ENCODE measurements at places on chromosomes 11 and 22.

- DNase-seq: no peak
Measured at GRCh38 chr11:26572770-26573402, 823 bp upstream of the MUC15 start.

GRCh38 chr22:19565382-19566278 lies 41.4 kb upstream of the CLDN5 start:
- no peak for DNase-seq

DNA sequence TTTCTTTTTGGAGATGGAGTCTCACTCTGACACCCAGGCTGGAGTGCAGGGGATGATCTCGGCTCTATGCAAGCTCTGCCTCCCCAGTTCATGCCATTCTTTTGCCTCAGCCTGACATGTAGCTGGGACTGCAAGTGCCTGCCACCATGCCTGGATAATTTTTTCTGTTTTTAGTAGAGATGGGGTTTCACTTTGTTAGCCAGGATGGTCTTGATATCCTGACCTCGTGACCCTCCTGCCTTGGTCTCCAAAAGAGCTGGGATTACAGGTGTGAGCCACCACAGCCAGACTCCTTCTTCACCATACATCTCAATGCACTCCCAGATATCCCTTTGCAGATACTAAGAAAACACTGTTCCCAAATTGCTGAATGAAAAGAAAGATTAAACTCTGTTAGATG lies 224.3 kb downstream of the OR4A5 start:
- no peak for DNase-seq

DNA sequence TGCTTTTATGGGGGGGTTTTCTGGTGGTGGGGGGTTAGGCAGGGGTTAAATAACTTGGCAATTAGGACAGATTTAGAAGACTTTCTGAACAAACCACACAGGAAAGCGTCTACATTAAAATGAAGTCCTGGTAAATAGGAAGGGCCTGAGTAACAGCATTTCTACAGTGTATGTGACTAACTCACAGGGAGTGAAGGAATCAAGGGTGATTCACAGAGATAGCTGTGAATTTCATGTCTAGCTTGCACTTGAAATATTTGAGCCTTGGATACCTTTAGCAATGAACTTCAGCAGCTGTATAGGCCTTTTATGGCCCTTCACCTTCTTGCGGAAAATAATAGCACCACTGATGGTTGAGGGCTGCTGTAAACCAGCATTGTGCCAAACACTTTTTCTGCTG lies 26.1 kb upstream of the LDHA start:
- DNase-seq: no peak

GRCh38 chr11:45917286-45917622 lies 423 bp downstream of the PEX16 start:
- DNase-seq: no peak

GRCh38 chr11:78832226-78832947 lies 257.7 kb upstream of the NARS2 start:
- DNase-seq: no peak

GRCh38 chr11:121841487-121842191 lies 274.4 kb downstream of the BLID start:
- no peak for DNase-seq

- DNase-seq: no peak
Measured at GRCh38 chr11:126686938-126687337, 313.6 kb downstream of the KIRREL3 start.

DNA sequence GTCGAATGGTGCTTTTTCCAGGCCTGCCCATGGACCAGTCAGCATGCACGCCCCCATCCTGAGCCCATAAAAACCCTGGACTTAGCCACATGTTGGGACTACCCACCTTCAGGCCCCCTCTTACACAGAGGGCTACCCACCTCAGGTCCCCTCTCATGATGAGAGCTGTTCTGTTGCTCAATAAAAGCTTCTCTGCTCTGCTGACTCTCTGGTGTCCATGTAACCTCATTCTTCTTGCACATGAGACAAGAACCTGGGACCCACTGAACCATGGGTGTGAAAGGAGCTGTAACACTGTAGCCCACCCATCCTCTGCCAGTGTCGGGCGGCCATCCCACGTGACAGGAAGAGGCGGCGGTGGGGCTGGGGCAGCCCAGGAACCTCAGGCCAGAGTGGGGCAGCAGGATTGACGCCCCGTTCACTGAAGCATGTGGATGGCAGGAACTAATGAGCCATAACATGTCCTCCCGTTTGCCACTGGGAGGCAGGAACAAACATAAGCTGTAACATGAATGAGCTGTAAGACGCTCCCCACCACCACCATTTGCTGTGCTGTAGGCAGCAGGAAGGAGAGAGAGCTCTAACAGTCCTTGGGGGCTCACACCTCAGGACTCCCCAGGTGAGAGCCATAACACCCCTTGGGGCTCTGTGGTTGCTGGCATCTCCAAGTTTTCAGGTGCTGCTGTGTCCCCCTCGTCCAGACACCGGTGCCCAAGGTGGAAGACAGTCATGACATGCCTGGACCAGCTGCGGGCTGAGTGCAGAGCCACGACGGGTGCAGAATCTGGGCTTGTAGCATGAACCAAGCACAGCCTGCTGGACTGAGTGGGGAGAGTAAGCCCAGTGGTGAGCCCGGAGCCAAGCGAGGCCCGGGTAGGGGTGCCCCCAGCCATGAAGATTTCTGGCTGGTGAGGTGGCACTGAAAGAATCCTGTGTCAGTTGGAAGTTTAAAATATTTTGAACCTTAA lies 69.4 kb downstream of the MCHR1 start:
- no peak for DNase-seq

DNA sequence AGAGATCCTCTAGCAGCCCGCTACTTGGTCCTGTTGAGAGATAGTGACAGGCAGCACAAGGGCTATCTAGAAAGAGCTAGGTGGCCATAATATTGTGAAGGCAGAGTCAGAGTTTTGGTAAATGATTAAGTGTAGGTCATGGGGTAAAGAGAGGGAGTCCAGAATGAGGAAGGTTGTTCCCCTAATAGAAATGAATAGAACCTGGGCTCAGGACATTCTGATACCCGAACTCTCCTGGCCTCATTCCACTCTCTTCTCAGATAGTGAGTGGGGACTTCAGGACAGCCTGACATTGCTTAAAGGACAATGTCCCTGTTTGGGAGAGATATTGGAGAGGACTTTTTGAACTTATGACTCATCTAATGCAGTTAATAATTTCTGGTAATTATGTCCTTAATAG lies 20.6 kb downstream of the SLC5A1 start:
- no peak for DNase-seq

DNA sequence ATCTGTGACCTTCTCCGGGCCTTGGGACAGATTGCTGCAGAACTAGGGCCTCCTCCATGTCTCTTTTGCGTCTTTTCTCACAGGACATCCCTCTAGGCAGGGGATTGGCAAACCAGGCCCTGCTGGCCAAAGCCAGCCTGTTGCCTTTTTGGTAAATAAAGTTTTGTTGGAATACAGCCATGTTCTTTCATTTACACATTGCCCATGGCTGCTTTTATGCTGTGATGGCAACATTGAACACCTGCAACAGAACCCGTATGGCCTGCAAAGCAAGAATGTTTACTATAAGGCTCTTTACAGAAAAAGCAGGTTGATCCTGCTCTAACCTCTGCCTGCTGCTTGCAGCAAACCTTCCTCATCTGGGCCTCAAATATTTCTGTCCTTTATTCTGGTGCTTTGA lies 56.8 kb upstream of the B3GAT1 start:
- DNase-seq: no peak

- DNase-seq: no peak
Measured at GRCh38 chr11:20308601-20309000, 54.9 kb upstream of the HTATIP2 start.

GRCh38 chr11:132068556-132068955 lies 698.1 kb downstream of the NTM start:
- no peak for DNase-seq

DNA sequence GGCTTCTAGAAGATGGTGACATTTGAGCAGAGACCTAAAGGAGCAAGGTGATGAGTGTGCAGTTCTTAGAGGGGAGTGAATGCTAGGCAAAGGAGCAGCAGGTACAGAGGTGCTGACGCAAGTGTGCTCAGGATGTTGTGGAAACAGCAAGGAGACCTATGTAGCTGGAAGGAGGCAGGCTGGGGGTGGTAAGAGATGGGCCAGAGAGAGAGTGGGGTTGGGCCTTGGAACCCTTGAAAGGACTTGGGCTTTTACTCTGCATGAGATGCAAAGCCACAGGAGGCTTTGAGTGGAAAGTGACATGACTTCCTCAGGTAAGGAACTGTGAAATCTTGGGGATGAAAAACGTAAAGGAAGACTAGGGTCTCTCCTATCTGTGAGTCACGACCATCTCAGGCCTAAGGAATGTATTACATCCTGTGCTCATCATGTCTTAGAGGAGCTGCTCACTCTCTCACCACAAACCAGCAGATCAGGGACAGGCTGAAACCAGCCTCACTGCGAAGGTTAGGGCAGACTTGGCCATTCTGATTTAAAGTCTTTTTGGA lies 65.4 kb downstream of the MICAL2 start:
- DNase-seq: no peak

DNA sequence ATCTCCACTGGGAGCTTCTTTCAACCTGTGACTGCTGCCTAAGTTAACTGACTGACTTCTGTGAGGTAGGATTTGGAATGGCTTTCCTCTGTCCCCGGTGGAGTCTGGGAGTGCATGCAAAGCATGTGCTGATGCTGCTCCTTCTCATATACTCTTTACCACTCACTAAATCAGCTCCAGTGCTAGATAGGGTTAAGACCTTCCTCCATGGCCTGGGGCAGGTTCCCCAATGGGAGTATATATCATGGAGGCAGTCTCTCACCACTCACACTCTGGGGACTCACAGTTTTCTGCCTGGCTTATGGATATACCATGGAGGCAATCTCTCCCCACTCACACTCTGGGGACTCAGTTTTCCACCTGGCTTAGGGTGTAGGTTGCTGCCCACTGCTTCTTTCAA lies 10.1 kb upstream of the FANCF start:
- no peak for DNase-seq

- DNase-seq: no peak
Measured at GRCh38 chr11:121141066-121141465, 40.0 kb downstream of the TECTA start.

- DNase-seq: no peak
Measured at GRCh38 chr22:33656808-33657628, 263.3 kb downstream of the LARGE1 start.

DNA sequence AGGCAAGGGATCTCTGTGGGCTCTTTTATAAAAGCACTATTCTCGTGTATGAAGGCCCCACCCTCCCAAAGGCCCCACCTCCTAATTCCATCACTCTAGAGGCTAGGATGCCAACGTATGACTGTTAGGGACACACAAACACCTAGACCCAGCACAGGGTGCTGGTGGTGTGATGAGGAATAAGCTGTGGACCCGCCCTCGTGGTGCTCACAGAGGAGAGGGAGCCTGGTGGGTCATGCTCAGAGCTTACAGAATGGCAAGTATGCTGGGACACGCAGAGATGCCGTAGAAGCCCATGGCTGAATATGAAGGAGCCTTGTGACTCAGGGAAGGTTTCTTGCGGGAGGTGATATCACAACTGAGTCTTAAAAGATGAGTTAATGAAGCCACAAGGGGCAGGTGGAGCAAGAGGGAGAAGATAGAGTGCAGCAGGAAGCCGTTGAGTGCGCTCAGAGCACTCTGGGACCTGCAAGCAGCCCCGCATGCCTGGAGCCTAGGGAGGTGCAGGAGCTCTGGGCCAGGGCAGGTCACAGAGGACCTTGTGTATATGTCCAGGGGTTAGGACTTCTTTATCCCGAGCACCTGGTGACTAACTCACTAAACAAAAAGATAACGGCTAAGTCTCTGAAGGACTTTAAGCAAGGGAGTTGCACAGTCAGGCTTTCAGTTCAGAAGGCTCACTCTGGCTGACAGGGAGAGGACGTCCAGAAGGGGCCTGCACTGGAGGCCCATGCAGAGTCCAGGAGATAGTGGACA lies 160.9 kb downstream of the TRIM29 start:
- DNase-seq: no peak

GRCh38 chr22:44703255-44703870 lies 1.4 kb downstream of the PRR5 start:
- no peak for DNase-seq

All from hematopoietic multipotent progenitor cell treated with erythropoietin and hydrocortisone succinate and interleukin-3 and kit ligand, for 17 days (in vitro differentiated cells).